ENCODE measurements at places on chromosomes 6 and 20.

- DNase-seq: peak; percentile 5
Observed at GRCh38 chr6:91437315-91437729, 850.5 kb upstream of the MAP3K7 start.

DNA sequence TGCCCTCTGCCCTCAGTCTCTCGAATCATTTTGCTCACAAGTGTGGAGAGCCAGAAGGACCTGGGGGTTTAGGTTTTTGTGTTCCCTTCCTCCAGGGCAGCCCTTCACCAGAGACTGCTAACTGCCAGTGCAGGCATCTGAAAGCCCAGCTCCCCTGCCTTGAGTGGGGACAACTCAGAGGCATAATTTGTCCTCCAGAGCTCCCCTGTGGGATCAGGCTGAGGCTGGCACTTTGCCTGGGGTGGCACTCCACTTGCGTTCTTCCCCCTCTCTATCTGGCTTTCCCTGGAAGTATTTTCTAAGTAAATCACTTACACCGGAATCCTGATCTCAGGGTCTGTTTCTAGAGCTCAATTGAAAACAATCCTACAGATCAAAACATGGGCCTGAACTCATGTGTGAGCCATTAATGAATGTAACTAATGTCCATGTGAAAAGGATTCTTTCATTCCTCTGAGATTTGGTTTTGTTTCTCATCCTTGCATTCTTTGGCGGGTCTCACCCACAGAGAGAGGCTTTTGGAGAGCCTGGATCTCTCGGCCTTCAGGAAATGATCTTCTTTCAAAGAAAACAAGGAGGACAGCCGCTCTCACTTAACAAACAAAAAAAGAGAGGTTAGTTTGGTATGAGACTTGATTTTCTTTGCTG is 125.7 kb upstream of the RIPOR2 start:
- no peak for DNase-seq

GRCh38 chr6:113924312-113924723 is 46.6 kb downstream of the HDAC2 start:
- DNase-seq: no peak

DNA sequence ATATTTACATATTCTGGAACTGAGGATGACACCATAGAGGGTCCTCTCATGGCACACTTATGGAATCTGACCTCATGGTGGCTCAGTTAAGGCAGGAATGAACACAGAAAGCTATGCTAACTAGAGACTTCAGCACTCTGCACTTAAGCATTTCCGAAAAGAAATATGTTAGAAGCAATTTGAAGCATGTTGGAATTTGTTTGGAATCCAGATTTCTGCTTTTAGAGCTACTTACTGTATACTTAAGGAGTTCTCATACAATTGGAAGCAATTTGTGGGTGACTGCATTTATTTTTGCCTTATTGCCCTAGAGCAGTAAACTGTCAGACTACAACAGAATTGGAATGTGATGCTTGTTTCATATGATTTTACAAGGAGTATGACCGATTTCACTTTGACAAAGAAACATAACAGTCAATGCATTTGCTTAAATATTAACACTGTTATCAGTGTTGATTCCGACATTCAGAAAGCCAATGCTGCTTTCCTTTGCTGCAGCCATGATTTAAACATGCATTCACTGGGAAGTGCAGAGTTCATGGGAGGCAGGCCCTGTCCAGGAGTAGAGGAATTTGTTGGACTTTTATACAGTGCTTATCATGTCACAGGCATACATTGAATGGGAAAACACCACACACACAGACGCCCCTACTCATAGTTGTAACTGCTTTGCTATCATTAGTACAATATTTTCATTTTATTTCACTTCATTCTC is 244.4 kb downstream of the SAMD5 start:
- no peak for DNase-seq

DNA sequence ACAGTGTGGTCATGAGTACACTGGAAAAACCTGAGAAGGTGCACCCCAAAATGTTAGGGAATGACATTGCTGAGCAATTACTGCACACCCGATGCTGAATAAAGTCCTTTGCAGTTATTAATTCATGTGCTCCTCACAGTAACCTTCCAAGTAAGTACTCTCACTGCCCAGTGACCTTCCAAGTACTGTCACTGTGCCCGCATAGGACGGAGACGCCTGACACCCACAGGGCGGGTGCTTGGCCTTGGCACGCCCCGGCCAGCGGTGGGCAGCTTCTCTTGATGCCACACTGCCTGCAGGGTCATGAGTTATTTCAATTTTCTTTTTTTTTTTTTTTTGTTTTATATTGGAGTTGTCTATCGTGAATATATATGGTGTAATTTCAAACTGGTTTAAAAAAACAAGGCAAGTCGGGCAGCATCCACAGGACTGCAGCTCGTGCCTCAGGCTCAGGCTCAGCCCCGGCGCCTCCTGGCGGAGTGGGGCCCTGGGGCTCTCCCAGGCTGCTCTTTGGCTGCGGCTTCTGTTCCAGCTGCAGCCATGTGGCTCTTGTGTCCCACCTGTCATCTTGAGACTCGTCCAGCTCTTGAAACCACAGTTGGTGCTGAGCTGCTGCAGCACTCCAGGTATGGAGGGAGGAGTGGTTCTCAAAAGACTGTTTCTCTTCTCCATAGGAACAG is 27.0 kb downstream of the PNLDC1 start:
- DNase-seq: no peak

DNA sequence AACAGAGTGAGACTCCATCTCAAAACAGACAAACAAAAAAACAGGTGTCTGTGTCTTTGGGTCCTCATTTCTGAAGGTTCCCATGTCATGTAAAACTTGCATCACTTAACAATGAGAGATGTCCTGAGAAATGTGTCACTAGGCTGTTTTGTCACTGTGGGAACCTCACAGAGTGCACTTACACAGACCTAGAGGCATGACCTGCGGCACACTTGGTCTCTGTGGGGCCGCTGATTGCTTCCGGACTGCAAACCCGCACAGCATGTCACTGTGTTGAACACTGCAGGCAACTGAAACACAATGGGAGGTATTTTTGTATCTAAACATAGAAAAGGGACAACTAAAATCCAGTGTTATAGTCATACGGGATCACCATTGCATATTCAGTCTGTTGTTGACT is 42.3 kb upstream of the TMEM181 start:
- DNase-seq: peak; percentile 26

All from NCI-H146 (cell line).